ENCODE measurements at places on chromosomes 2 and 18. TPM values are rescaled to one million over a fixed set of nuclear protein-coding genes. Genes with fewer than 3 reads are reported as not detected.
A peak's percentile ranks its signal among the peaks of the same experiment; 100 is the strongest.

DNA sequence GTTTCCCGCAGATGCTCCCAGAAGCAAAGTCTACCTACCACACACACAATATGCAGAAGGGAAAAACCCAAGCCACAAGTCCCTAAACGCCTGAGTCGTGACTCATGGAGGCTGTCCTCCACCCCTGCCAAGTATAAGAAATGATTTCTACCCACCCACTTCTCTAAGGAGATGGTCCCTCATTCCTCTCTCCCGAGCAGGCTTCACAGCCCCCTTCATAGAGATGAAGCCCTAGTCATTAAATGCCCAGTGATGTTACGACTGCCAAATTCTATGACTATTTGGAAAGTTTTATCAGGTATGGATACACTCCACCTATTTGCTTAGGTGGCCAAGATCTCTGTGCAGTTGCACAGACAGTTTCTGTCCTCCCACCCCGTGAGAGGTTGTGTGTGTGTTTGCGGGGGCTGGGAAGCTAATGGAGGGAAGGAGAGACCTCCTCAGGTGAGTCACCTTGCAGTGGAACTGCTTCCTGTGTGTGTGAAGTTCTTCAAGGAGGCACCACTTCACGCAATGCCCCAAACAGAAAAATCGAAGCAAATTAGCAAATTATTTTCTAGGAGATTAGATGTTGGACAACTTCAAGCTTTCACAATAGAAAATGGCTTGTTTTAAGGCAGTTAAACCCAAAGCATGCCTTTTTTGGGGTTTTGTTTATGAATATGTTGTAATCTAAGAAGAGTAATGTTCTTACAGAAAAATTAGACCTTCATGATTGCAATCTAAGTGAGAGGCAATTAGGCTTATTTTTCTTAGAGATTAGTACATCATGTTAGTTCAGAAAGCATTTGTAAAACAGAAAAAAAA lies 175.2 kb downstream of the TGIF1 start:
- peak; percentile 76 for DNase-seq

GRCh38 chr2:215316336-215316735 lies 4.5 kb downstream of the ATIC start:
- DNase-seq = no peak

- DNase-seq = no peak
Measured at GRCh38 chr2:61262699-61263098, 100.7 kb downstream of the C2orf74 start.

DNA sequence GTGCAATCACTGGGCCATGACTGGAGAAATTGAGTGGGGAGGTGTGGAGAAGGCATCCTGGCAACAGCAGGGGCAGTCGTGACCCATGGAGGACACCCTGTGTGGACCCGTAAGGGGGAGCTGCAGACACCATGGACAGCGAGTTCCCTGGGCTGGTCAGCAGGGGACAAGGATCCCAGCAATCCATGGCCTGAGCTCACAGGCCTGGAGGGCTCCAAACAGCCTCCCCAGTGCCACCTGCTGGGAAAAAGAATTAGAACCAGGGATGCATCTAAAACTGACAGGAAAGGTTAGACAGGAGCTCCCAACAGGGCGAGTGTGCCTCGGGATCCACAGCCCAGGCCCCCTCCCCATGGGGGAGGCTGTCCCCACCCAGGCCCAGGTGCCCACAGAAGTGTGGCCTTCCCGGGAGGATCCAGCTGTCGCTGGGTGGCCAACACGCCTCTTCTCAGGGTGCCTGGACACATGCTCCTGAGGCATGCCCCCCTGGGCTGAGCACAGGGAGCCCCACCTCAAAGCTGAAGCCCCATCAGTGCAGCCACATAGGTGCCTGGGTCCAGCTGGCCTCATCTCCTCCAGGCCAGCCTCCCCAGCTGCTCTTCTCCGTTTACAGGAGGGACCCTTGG lies 20.5 kb upstream of the KIF1A start:
- DNase-seq = peak; percentile 31

IGFBP5 gene
- total RNA-seq = not detected

RGPD4 gene
- total RNA-seq = 0.16 TPM

GRCh38 chr2:168179592-168179991 lies 67.8 kb downstream of the STK39 start:
- no peak for DNase-seq

GRCh38 chr2:148375214-148375613 lies 269.3 kb upstream of the EPC2 start:
- no peak for DNase-seq

RAX gene
- not detected for total RNA-seq

DNA sequence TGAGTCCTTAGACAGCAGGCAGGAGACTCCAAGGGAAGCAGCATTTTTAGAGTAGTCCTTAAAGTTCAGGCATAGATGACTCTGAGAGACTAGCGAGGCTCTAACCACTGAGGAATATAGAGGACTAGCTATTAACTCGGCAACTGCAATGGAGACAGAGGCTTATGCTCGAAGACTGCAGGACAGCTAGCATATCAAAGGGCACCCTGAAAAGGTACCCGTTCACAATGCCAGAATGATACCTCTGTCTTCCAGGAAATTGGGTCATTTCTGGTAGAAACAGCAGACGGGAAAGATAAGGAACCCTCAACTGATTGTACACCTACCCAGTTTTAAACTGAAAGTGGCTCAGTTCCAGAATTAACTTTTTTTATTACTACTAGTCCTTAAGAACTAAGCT lies 1204.0 kb upstream of the ZEB2 start:
- DNase-seq = no peak

ELAC1 gene
- 1.0 TPM for total RNA-seq

DNA sequence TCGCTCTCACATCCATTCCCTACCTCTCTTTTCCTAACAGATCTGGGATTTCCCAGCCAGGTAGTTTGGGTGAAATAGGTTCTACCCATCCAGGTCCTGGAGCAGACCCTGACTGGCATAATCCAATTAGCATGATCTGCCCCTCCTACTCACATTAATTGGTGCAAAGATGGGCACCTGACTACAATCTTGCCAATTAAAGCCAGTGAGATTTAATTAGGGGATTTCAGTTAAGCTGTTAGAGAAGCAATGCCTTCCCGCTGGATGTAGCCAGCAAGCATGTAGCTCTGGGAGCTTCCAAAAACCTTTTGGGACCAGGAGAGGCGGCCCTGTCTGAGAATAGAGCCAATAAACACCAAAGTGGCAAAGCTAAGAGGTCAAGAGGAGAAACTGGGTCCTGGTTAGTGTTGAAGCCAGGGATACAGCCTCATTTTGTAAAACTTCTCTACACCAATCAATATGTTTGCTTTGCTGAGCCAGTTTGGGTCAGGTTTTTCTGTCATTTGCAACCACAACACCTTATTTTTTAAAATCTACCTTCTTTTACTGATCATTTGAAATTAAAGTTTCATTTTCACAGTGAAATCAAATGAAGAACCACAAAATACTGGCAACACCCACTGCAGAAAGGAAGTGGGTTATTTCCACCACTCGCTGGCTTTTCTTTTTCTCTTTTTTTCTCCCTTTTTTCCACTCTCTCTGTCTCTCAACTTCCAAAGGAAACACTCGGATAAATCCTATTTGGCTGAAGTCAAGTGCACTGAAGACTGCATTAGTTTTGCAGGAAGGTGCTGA lies 3.2 kb upstream of the TTC39C start:
- DNase-seq = no peak

DNA sequence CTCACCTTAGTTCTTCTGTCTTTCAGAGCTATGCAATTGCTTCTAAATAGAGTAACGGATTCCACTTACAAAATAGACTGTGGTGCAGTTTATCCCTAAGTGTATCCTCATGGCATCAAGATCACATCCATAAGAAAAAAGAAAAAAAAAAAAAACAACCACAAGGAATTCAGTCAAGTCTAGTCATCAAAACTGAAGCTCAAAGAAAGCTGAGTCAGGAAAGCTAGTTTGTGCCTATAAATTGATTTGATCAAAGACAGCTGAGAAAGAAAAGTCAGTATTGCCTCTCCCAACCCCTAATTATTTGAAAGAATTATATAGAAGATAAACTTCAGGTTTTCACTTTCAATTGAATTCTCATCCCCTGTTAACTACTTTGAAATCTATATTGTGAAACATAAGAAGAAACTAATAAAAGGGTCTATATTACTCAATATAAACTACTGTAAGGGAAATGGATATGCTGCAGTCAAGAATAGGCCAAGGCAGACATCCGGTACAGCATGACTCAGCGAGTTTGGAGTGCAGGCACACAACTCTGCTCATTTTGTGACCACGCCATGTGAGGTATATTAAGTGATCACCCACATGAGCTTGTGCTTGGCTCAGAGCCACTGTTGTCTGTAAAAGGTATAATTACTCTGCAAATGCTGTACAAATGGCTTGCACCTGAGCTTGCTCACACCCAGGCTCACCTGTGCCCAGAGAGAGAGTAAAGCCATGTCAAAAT lies 568.1 kb upstream of the CRIM1 start:
- DNase-seq = no peak

DNA sequence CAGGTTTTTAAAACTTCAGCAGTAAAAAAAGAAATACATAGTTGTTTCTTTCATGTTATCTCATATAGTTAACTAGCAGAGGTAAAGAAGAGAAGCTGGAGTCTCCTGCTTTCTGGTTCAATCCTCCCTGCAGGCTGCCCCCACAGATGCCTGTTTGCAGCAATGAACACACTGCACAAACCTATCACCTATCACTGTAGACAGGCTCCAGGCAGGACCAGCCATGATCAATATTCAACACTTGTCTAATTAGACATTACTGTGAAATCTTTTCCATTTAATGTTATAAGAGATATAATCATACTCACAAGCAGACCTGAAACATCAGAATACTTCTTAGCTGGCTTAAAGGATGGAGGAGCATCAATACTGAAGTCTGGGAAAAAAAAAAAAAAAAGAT lies 19.8 kb downstream of the INO80C start:
- no peak for DNase-seq

KIDINS220 gene
- 25.8 TPM for total RNA-seq

DNA sequence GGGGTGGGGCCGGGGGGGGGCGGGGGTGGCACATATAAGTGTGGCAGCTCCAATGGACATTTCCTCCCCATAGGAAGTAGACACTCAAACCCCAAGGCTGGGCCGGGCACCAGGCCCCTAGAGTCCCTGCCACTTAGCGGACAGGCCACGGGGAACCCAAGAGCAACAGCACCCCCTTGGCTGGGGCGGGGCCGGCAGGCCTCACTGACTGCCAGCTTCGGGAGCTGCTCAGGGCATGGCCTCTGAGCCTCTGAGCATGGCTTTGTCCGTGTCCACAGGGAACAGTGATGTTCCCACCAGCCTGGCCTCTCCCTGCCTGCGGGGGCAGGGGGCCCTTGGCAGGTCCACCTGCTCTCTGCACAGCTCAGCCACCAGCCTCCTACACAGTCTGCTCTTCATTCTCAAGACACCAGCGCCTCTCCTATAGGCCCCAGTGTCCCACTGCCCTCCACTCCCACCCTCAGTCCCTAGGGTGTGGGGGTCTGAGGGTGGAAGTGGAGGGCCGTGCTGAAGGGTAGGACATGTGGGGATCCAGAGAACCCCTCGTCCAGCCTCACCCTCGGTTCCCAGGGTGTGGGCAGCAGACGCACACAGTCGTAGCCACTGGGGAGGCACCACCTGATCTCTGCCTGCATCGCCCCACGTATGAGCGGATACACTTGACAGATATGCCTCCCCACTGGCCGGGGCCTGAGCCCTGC lies 106.7 kb downstream of the FAM210A start:
- no peak for DNase-seq

GRCh38 chr2:181142514-181142913 lies 162.1 kb downstream of the UBE2E3 start:
- DNase-seq = no peak

BARD1 gene
- total RNA-seq = 31.3 TPM

UNC80 gene
- total RNA-seq = not detected

DNA sequence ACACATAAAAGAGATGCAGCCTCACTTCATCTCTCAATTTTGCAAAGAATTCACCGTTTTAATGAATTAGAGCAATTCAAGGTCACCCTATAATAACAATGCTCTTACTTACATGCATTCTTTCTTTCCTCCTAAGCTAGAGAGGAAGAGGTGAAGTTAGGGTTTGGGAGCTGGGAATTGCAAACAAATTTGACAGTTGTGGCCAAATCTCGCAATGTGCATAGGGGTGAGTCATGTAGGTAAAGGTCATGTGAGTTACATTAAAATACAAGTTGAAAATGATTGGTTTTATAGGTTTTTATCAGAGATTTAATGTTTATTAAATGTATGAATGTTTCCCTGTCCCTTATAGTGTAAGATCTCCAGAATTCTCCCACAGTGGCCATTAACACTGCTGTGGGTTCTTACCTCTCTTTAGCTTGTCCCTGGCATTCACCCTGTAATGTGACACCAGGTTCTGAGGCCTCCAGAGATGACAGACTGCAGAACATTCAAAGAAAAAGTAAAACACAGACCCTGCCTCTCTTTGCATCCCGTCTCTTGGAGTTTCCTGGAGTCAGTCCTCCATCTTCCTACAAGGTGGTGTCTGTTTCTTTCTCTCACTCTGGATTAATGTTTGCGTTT lies 53.7 kb upstream of the LGALSL start:
- no peak for DNase-seq

AQP12B gene
- not detected for total RNA-seq

GRCh38 chr2:25098670-25099486 lies 57.0 kb downstream of the EFR3B start:
- no peak for DNase-seq

PDE1A gene
- not detected for total RNA-seq

TANC1 gene
- 1.8 TPM for total RNA-seq

GRCh38 chr2:178589335-178589734 lies 109.1 kb downstream of the PLEKHA3 start:
- DNase-seq = no peak

- no peak for DNase-seq
Measured at GRCh38 chr2:53452957-53453748, 314.5 kb upstream of the CHAC2 start.

SCN2A gene
- 0.21 TPM for total RNA-seq

CERS6 gene
- 15.0 TPM for total RNA-seq

TUBA3E gene
- total RNA-seq = not detected

DNA sequence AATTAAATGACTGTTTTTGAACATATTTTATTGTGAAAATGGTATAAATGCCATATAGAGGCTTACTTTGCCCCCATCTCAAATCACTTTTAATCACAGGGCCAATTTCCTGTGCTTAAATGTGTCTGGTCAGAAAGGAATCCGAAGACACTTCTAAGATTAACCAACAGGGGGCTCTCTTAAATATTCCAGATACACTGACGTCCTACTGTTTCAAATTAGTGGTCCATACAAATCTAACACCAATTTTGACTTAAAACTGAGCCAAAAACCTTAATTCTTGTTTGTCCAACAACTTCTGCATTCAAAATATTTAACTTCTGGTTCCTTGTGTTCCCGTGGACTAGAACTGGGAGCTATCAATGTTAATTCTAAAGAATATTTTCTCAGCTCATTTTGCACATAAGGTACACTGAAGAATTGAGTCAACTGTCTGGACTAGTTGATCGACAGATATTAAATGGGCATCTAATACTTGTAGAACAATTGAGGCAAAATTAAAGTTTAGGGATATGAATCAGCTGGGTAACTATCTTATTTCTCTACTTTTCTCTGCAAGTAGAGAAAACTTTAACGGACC lies 557.5 kb downstream of the ARHGAP15 start:
- DNase-seq = no peak

- DNase-seq = no peak
Measured at GRCh38 chr2:232609607-232610006, 23.8 kb upstream of the EFHD1 start.

FIGLA gene
- total RNA-seq = not detected

- DNase-seq = no peak
Measured at GRCh38 chr2:11870584-11870983, 124.2 kb downstream of the LPIN1 start.

Data from activated naive CD4-positive, alpha-beta T cell treated with anti-CD3 and anti-CD28 coated beads, Interleukin-2, amount 50 U/mL, for 72 hours (primary cell).